SIG-M5 (cell line): ENCODE measurements at places on chromosomes 3 and 15.

- no peak for DNase-seq
Measured at GRCh38 chr15:94494732-94495131, 263.4 kb downstream of the MCTP2 start.

GRCh38 chr3:194714564-194714963 lies 28.9 kb downstream of the FAM43A start:
- no peak for DNase-seq

GRCh38 chr15:60115579-60116380 lies 111.7 kb downstream of the FOXB1 start:
- no peak for DNase-seq

DNA sequence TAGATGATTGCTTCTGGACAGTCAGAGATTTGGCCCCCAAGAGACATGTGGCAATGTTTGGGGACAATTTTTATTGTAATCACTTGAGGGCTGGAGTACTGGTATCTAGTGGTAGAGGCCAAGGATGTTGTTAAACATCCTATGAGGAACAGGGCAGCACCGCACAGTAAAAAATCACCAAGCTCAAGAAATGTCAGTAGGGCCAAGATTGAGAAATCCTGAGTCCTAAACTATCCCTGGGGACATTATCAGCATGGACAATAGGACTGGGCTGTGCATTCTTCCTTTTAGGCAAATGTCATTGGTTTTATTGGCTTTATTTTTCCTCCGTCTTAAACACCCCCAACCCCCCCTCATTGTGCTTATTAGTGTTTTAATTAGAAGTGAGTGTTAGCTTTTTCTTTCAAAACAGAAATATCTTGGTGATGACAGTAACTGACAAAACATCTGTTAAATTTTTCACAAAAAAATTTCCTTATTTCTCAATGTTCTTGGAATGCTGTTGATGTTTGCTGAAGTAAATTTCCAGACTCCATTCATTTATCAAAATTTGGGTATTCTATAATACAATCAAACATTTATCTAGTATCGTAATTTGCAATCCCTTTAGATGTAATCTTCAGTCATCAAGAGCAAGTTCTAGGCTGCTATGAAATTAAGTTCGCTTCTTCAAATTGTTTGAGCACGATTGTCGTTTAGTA lies 944.4 kb downstream of the VGLL3 start:
- DNase-seq = no peak

GRCh38 chr3:18252578-18252977 lies 172.6 kb downstream of the SATB1 start:
- no peak for DNase-seq

DNA sequence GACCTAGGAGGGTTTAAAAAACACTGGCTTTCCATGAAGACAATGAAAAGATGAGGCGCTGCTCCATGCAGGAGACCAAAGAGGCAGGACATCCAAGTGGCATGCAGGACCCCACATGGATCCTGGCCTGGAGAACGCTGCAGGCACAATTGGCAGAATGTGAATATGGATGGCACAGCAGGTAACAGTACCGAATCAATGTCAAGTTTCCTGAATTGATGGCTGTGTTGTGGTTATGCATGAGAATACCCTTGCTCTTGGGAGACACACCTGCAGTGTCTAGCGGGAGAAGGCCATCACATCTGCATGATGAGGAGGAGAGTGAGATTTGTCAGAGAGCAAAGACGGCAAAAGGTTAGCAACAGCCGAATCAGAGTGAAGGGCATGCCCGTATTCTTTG lies 74.3 kb upstream of the SEC13 start:
- DNase-seq = no peak

DNA sequence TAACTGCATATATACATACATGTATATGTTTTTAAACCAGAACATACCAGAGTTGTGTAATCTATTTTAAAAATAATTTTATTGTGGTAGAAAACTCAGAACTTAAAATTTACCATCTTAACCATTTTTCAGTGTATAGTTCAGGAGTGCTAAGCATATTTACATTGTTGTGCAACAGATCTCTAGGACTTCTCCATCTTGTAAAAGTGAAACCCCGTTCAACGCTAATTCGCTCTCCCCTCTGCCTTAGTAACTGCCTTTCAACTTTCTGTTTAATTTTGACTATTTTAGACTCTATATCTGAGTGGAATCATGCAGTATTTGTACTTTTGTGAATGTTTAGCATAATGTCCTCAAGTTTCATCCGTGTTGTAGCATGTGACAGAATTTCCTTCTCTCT lies 51.8 kb upstream of the SSR3 start:
- peak; percentile 61 for DNase-seq

DNA sequence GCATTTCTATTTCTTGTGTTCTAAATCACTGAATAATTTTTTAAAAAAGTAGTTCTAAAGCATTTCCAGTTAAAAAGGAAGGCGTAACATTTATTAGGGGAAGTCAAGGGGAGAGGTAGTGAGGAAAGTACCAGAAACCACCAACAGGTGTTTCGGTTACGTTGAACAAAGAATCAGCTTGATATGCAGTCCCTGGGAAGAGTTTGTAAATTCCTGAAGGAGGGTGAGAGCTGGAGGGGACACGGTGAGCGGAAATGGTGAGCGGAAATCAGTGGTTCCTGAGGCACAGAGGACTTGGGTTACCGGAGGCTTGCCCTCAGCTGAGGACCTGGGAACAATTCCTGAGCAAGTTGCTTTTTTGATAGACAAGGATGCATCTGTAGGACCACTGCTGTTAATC lies 17.8 kb downstream of the MAP2K1 start:
- no peak for DNase-seq

DNA sequence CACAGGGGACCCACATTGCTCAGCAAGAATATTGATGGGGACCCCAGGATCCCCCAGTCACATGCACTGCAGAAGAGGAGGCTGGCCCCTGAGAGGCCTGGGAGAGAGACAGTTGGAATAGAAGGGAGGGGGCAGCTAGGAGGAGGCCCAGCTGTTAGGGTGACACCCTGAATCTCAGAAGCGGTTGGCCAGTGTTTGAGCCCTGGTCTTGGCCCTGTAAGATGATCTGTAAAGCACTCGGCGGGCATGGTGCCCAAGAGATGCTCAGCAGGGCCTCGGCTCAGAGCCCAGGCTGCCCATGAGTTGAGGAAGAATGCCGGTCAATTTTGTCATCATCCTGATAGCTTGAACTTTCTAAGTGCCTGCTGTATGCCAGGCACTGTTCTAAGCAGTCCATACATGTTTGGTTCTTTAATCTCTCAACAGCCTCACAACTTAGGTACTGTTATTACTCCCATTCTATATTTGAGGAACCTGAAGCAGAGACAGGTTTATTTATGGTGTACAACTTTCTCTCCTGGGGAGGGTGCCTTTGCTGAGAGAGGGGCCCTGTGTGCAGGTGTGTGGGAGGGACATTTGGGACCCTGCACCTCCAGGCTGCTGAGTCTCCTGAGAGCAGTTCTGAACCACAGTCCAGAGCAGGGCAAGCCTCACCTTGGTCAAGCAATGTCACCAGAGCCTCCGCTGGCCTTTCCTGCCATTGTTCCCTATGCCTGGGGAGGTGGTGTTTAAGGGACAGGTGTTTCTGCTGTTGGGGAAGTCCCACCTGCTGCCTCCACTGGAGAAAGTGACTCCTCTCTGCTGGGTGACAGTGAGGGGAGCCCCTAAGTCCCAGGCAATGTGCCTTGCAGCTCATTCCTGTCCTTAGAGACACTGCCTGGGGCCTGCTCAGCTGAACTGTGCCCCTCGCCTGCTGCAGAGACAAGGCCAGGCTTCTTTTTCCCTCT lies 26.0 kb downstream of the SLC6A6 start:
- DNase-seq = no peak

GRCh38 chr15:101614761-101615160 lies 37.4 kb downstream of the TM2D3 start:
- DNase-seq = no peak

DNA sequence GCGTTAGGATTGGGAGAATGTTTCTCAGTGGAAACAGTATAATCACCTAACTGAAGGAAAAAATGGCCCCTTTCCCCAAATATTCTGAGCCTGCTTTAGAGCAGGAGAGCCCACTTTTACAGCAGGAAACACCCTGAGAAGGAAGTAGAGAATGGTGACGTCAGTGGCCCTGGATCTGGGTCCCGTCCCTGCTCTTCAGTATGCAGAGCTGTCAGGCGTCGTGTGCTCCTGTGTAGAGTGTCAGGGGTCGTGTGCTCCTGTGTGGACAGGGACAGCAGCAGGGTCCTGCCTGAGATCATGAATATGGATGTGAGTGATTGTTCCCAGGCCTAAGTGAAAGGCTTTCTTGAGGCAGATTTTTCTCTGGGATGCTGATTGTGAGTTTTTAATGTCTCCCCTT lies 45.2 kb downstream of the CGNL1 start:
- DNase-seq = no peak

- peak; percentile 18 for DNase-seq
Measured at GRCh38 chr3:183122257-183122932, 23.1 kb upstream of the MCCC1 start.

GRCh38 chr15:68300115-68300940 lies 22.8 kb downstream of the FEM1B start:
- DNase-seq = no peak
